ENCODE measurements at places on chromosomes 7 and 10.

- peak; percentile 42 for DNase-seq
These were observed 93.6 kb upstream of the WNT16 start for GRCh38 chr7:121235201-121235600.

- DNase-seq = peak; percentile 14
These were observed 120.0 kb upstream of the PLPP4 start for GRCh38 chr10:120336911-120337540.

- no peak for DNase-seq
These were observed 2.0 kb upstream of the GNAI1 start for GRCh38 chr7:80132594-80132993.

GRCh38 chr10:133419211-133419950, 5.0 kb downstream of the SPRN start:
- DNase-seq = no peak

- DNase-seq = peak; percentile 69
These were observed 424.3 kb downstream of the KIF20B start for GRCh38 chr10:90125456-90126255.

- peak; percentile 6 for DNase-seq
These were observed 338.0 kb upstream of the MKI67 start for GRCh38 chr10:128463991-128464760.

GRCh38 chr10:110275128-110275729, 29.5 kb downstream of the SMNDC1 start:
- no peak for DNase-seq

DNA sequence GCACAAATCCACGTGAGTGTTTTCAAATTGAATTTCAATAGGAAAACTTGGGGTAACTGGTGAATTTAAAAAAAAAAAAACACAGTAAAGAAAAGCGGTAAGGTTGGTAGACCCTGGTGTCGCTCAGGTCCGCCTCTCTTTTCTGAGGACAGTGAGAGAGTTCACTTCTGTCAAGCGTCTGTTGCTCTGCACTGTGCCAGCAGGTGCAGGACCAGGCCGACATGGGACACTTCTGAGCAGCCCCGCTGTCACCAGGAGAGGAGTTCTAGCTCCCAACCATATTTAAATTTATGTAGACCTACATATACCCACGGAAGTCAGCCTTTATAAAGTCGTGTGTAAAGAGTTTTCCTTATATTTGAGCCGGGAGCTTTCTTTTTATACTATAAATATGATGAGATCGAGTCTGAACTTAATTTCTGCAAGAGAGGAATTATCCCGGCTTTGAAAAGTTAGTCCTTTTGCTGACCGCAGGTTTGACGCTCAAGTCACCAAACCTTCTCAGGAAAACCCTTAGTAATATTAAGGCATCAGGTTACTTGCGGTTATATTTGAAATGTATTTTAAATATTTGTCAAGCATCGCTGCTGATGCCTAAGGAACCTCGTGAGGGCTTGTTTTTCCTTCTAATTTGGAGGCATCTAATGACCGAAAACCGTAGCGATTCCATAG, 531 bp downstream of the IKZF1 start:
- no peak for DNase-seq

GRCh38 chr7:151505433-151505832, 14.3 kb downstream of the RHEB start:
- DNase-seq = no peak

DNA sequence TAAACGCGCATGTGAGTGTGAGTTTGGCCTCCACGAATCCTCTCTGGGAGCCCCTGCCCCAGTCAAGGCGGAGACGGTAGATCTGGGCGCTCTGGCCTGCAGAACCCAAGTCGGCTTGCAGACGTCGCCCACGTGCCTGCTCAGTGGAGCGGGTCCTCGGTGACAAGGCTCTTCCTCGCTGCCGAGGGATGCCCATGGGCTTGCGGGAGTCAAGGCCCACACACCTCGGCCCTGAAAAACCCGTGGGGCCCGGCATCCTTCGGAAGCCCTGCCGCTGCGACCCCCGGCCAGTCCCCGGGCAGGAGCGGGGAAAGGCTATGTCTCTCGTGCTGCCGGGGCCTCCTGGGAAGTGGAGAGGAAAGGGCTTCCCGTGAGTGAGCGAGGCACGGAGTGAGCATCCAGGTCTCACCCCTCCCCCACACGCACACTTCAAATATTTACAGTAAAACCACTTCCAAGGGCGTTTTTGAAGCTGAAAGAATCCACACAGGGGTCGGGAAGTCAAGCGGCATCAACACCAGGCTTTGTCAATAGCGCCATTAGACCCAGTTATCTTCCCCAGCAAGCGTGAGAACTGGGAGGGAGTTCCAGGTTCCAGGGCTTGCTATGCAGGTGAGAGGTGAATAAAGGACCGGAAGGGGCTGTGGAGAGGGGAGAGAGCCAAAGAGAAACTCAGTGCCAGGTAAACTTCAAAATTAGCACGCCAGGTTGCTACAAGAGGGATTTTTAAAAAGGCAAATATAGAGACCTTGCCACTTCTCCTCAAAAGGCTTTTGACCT, 1.1 kb upstream of the MNX1 start:
- no peak for DNase-seq

DNA sequence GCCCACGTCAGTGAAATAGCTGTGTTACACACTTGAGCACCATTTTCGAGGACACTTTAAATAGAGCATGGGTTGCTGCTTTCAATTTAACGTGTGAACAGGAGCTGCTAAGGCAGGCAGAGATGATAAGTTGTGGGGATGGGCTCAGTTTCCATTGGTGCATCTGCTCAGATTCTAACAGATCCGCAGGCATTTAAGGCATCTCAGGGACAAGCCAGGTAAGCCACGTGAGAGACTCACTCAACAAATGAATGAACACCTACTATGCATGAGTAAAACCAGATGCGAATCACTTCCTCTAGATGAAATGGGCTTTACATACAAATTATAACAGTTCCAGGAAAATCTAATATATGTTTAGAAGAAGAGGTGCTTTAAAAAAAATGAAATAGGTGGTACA, 34.6 kb downstream of the PLXNA4 start:
- DNase-seq = no peak

- DNase-seq = peak; percentile 93
These were observed 47.9 kb upstream of the NPFFR1 start for GRCh38 chr10:70331486-70332268.

DNA sequence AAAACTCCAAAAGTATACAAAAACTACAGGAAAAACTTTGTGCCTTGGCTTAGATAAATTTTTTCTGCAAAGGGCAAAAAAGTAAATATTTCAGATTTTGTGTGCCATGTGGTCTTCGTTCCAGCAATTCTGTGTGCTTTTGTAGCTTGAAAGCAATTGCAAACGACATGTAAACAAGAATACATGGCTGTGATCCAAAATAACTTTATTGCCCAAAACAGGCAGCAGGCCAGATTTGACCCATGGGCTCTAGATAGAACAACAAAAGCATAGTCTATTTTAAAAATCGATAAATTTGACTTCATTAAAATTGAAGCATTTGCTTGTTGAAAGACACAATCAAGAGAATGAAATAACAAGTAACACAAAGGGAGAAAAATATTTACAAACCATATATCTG, 336.6 kb downstream of the HPSE2 start:
- DNase-seq = no peak

- DNase-seq = no peak
These were observed 33.2 kb downstream of the BNIP3 start for GRCh38 chr10:131948501-131948900.

DNA sequence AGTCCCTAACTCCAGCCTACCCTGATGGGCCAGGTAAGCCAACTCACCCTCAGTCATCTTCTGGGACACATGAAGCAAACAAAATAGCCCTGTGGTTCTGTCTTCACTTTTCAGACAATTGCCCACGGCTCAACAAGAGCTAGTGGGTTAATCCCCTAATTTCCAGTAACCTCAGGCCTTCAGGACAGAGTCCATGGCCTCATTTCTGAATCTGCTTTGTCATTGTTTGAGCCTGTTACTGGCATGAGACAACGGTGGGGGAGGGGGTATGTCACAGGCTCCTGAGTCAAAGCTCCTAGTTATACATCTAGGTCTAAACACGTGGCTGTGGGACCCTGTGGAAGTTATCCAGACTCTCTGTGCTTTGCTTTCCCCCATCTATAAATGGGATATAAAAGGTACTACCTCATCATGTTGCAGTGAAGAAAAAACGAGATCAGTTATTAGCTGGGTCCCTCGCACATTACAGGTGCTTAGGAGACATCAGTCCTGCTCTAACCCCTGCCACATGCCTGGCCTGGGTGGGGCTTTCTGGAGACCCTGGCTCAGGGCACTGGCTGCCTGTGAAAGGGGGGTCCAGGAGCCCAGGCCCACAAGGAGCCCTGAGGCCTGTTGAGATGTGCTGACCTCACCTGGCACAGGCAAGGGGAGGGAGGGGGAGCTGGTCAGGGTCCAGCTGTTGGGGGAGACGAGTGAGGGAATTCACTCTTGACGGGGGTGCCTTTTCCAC, 16.5 kb downstream of the MAT1A start:
- DNase-seq = no peak

DNA sequence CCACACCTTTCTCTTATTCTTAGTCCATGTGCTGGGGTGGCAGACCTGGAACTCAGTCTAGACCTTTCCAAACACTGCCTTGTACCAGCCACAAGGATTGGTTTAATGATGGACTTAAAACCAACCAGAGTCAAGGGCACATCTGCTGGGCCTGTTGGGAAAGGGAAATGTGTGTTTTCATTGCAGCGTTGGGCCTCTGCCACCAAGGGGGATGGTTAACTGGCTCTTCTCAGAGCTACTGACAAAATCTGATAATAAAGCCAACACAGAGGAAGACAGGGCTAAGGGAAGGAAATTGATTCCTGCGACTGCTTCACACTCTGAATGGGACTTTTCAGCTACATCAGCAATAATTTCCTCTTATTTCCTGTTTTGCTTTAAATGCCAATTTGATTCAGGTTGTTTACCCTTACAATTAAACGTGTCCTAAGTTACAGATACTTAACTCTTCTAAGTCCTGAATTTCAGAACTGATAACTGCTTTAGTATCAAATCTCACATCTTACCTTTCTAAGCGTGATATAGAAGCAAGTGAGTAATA, 68.4 kb upstream of the MALRD1 start:
- no peak for DNase-seq

- DNase-seq = no peak
These were observed 50.0 kb downstream of the CREB3L2 start for GRCh38 chr7:137951700-137952425.

DNA sequence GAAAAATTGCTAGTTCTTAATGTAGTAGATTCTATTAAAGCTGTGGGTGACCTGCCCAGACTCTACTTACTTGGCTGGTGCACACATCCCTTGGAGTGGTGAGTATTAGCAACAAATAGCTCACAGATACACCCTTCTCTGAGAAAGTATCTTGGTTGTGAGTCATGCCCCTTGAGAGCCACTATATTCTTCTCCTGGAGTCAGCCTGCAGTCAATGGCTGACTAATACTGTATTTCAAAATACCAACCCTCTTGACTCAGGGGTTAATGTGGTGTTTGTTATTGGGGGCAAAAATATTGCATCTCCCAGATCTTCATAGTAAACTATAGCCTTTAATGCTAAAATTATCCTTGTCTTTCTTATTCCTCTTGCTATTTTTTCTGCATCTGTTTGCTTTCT, 354.9 kb downstream of the BMPER start:
- peak; percentile 95 for DNase-seq

DNA sequence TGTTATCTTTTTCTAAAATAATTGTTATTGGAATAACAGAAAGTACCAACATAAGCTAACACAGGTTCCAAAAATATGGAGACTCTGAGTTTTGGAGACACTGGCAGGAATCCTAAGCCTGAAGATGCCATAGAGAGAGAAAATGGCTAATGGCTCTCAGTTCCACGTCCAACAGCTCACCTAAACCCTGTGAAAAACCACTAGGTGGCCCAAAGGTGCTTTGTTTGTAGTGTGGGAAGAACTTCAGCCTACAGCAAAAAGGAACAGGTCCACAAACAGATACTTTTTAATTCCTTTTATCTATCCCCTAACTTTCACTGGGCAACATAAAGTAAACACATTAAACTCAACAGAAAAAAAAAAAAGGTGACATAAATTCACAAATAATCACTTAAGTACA, 272.3 kb downstream of the SEMA3D start:
- no peak for DNase-seq

DNA sequence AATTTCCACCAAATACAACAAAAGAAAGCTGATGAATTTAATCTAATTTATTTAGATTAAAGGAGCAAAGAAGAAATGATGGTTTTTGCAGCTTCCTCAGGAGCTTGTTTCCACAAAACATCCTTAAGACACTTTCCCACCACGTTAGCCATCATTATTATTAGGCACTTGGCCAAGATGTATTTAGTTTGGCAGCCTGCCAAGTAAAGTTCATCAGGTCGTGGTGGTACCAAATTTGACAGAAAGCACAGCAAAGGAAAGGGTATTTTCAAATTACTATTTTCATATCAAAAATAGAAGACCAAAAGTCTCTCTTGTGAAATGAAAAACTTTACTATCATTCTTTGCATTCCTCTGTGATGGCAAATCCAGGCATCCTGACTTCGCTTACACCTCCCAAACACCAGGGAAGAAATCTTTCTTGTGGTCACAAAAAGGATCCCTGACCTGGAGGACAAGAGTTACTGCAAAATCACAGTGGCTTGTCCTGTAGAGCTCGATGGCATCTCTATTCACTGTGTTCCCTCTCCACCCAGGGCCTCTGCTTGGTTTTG, 123.1 kb upstream of the INHBA start:
- peak; percentile 47 for DNase-seq

GRCh38 chr7:26190417-26190869, 10.1 kb downstream of the HNRNPA2B1 start:
- no peak for DNase-seq

DNA sequence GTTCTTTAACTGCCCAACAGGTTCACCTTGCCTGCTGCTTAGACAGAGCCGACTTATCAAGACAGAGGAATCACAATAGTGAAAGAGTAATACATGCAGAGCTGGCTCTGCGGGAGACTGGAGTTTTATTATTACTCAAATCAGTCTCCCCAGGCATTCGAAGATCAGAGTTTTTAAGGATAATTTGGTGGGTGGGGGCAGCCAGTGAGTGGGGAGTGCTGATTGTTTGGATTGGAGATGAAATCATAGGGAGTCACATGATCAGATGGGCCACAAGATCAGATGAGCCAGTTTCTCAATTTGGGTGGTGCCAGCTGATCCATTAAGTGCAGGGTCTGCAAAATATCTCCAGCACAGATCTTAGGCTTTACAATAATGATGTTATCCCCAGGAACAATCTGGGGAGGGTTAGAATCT, 131.3 kb downstream of the AKR1D1 start:
- no peak for DNase-seq

- DNase-seq = no peak
These were observed 16.4 kb upstream of the ITPRID1 start for GRCh38 chr7:31497516-31497915.

- peak; percentile 61 for DNase-seq
These were observed 136.5 kb downstream of the EPC1 start for GRCh38 chr10:32210306-32211045.

Data from fibroblast of upper back skin (primary cell).